Karpas-422 (cell line): ENCODE measurements at places on chromosomes 11 and 22. TPM values are rescaled to one million over a fixed set of nuclear protein-coding genes. Genes with fewer than 3 reads are reported as not detected.

Gene C11orf87
- total RNA-seq: not detected in 2 replicates

Gene ISX
- total RNA-seq: not detected in 2 replicates

Gene OR2AG2
- 0.22 and 0.48 TPM in 2 replicates for total RNA-seq

Gene C1QTNF4
- total RNA-seq: 4.9 TPM in 1 of 2 replicates, not detected in the other

Gene WNT7B
- total RNA-seq: not detected in 2 replicates

Gene RASGRP2
- 4.0 and 5.3 TPM in 2 replicates for total RNA-seq

Gene DEFB131B
- not detected in 2 replicates for total RNA-seq

Gene DRD4
- not detected in 2 replicates for total RNA-seq

Gene TEX12
- total RNA-seq: not detected in 2 replicates

Gene ANGPTL5
- total RNA-seq: not detected in 2 replicates

DNA sequence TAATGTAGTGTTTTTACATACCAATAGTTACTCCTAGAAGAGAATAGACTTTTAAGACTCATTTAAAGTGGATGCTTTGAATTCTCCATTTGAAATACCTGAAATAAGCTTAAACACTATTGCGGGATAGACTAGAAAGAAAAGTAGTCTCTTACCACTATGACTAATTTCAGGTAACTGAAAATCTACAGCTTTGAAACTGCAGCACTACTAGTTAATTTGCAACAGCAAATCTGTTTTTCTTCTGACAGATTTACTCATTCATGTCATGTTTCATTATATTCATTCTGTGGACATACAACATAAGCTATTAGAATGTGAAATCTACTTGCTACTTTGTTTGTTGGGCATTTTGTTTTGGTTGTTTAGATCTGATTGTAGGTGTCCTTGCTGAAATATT, 153.6 kb downstream of the MAML2 start:
- H3K27ac ChIP-seq: no peak overlapping the region
- peaks cover 12% of the 10 kb centered on the region for H3K4me1 ChIP-seq
- no peak for DNase-seq

- no peaks in the 10 kb centered on the region; the same call in none of the 2 replicates for H3K36me3 ChIP-seq
- no peaks in the 10 kb centered on the region for H3K4me1 ChIP-seq
- H3K27me3 ChIP-seq: no peaks in the 10 kb centered on the region
- DNase-seq: no peak
Measured at GRCh38 chr22:42236848-42237247, 33.6 kb downstream of the TCF20 start.

GRCh38 chr22:46798366-46799350, 36.2 kb downstream of the TBC1D22A start:
- peak; percentile 94 for DNase-seq
- H3K4me3 ChIP-seq: no peak overlapping the region
- H3K27me3 ChIP-seq: no peaks in the 10 kb centered on the region
- peaks cover 25% of the 10 kb centered on the region for H3K4me1 ChIP-seq
- peaks cover 22% of the 10 kb centered on the region for H3K36me3 ChIP-seq

GRCh38 chr22:27580311-27580897, 221.2 kb downstream of the MN1 start:
- DNase-seq: no peak
- H3K36me3 ChIP-seq: no peaks in the 10 kb centered on the region
- H3K27ac ChIP-seq: no peak overlapping the region
- no peak overlapping the region for H3K4me3 ChIP-seq
- no peaks in the 10 kb centered on the region for H3K4me1 ChIP-seq

DNA sequence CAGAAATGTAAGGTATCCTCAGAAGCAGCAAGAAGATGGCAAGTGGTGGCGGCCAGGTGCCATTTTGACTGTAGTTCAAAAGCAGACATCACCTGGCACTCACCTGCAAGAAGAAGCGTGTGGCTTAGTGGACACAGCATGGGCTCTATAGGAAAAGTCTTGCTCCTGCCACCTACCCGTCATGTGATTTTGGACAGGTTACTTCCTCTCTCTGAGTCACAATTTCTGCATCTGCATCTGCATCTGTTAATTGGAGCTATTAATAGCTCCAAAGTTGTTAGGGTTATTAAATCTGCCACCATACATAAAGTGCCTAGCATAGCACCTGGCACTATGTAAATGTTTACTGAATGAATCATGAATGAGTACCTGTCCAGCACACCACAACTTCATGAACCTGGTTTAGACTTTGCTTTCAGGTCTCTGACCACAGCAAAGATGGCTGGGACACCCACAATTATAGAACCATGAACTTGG, 16.8 kb downstream of the RAB30 start:
- peak; percentile 87 for DNase-seq
- peaks cover 99% of the 10 kb centered on the region for H3K4me1 ChIP-seq
- H3K36me3 ChIP-seq: peaks cover 54% of the 10 kb centered on the region

- no peak for DNase-seq
- H3K27ac ChIP-seq: no peak overlapping the region
- H3K4me1 ChIP-seq: peaks cover 11% of the 10 kb centered on the region
- H3K27me3 ChIP-seq: no peaks in the 10 kb centered on the region
- no peak overlapping the region for H3K4me3 ChIP-seq
Measured at GRCh38 chr22:50481045-50481439, 301 bp upstream of the ADM2 start.

DNA sequence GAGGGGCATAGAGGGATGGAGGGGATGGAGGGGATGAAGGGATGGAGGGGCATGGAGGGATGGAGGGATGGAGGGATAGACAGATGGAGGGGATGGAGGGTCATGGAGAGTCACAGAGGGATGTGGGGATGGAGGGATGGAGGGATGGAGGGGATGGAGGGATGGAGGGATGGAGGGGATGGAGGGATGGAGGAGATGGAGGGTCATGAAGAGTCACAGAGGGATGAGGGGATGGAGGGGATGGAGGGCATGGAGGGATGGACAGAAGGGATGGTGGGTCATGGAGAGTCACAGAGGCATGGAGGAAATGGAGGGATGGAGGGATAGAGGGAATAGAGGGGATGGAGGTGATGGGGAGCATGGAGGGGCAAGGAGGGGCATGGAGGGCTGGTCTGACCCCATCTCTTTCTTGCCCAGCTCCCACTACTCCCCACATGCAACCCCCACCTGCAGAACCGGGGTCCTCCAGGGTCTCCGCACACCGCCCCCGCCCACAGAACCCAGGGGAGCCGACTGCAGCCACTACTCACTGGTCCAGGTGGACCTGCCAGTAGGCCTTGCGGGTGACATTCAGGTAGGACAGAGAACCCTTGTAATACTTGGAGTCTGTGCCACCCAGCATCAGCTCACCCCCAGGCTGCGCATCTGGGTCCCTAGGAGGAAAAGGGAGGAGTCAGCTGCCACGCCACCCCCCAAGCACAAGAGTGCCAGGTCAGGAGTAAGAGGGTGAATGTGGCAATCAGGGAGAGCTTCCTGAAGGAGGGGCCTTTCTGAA, 4.2 kb upstream of the IFITM10 start:
- H3K27me3 ChIP-seq: no peaks in the 10 kb centered on the region
- H3K36me3 ChIP-seq: no peaks in the 10 kb centered on the region
- no peak for DNase-seq
- peaks cover 9% of the 10 kb centered on the region for H3K4me1 ChIP-seq
- H3K27ac ChIP-seq: no peak overlapping the region

DNA sequence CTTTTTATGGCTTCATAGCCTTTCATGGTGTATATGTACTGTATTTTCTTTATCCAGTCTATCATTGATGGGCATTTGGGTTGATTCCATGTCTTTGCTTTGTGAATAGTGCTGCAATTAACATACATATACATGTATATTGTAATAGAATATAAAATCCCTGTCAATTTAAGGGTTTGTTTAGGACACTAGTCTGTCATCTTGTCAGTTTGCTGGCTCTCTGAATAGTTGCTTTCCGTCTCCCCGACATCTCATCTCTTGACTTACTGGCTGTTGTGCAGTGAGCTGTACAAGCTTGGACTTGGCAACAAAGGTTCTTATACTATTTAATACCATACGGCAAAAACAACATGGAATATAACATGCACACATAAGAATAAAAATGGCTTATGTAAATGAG, 1487.5 kb downstream of the LRRC4C start:
- no peak overlapping the region for H3K4me3 ChIP-seq
- H3K4me1 ChIP-seq: no peaks in the 10 kb centered on the region
- no peaks in the 10 kb centered on the region for H3K27me3 ChIP-seq
- H3K36me3 ChIP-seq: no peaks in the 10 kb centered on the region
- no peak overlapping the region for H3K27ac ChIP-seq
- no peak for DNase-seq
